Stimulated activated CD4-positive, alpha-beta T cell treated with anti-CD3 and anti-CD28 coated beads, Interleukin-1b, Interleukin-23, amount 100 ng/mL, for 1 hour (primary cell): ENCODE measurements at places on chromosomes 1 and 21.

DNA sequence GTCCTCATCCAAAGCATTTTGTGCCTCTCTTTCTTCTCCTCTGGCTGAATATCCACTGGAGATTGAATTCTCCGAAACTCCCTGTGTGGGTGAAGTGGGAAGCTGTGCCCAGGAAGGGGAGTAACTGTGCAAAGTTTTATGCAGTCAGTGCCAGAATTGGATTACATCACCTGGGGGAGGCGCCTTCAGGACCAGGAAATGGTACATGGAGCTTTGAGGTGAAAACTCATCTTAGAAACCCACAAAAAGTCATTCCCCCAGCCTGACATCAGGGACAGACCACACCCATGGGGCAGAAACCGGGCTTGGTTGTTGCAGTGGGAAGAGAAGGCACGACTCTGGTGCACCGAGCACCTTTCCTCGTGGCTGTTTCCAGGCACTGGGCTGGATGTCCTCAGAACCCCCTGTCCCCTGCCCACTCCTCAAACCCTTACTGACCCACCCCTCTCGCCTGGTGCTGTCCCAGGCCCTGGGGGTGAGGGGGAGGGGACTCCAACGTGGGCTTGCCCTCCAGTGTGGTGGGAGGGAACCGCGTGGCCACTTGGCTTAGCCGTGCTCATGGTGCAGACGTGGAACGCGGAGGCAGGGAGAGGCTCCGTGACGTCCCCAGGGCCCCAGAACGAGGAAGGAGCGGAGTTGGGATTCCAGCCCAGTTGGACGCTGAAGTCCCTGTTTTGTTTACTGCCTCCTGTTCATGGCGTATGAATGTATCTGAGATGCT is 15.7 kb downstream of the TFF3 start:
- no peak for DNase-seq

DNA sequence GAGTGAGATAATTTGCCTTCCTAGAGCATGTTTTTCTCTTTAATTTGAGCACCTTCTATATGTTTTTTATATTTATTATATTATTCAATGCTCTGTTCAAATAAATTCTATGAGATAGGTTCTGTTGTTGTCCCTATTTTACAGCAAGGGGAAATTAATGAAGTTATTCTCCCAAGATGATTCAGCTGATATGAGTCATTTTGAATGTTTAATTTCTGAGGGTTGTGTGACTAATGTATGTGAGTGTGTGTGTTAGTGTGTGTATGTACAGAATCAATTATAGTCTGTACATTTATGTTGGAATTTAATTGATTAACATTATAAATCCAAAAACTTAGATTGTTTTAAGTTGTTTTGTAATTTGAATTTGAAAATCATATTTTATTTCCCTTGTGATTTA is 1536.7 kb upstream of the B3GALT2 start:
- DNase-seq: no peak

DNA sequence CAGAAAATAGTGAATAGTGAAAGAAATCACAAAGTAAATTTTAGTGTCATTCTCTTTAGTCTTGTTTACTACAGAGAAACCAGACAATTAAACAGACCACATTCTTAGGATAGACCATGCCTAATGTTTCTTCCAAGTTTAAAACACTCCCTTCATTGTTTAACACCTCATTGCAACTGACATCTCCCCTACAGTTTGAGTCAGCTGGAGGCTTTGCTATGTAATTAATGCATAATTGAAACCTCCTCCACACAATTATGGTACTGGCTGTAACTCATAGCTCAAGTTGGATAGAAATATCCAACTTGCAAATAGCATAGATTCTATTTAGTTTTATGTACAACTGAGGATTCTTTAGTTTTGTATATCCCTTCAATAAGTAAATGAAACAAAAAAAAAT is 35.2 kb upstream of the B3GALT2 start:
- DNase-seq: no peak

GRCh38 chr1:20867062-20867461 is 80.0 kb upstream of the HP1BP3 start:
- DNase-seq: no peak

GRCh38 chr1:37795340-37796125 is 1.9 kb downstream of the MANEAL start:
- peak; percentile 26 for DNase-seq

GRCh38 chr1:169148472-169149252 is 42.2 kb downstream of the ATP1B1 start:
- DNase-seq: no peak

DNA sequence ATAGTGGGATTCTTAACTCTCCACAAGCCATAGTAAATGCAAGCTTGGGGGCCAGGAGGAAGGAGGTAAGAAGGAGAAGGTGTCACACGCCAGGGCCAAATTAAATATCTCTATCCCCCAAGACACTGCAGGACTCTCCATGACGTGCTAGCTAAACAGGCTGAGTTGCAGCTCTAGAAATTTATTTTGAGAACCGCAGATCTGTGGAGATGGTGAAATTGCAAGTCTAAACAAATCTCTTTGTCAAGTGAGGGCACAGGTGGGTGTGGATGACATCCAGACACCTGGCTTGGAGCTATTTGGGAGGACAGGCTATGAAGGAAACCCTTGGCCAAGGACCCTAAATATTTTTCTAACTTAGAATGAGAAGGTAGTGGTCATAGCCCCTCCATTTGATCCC is 39.5 kb upstream of the USP1 start:
- no peak for DNase-seq

DNA sequence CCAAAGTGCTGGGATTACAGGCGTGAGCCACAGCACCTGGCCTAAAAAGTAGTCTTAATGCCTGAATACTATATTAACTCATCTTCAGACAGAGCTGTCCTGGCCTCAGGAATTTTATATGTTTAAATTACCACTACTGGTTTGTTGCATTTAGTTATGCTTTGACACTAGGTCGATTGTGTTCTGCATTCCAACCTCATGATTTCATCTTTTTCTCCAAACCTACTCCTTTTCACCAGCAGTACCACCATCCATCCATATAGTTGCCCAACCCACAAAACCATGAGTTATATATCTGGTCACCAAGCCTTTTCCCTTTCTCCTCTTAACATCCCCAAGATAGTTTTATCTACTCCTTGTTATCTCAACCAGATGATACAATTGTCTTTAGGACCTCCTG is 22.6 kb downstream of the FMO5 start:
- DNase-seq: no peak

DNA sequence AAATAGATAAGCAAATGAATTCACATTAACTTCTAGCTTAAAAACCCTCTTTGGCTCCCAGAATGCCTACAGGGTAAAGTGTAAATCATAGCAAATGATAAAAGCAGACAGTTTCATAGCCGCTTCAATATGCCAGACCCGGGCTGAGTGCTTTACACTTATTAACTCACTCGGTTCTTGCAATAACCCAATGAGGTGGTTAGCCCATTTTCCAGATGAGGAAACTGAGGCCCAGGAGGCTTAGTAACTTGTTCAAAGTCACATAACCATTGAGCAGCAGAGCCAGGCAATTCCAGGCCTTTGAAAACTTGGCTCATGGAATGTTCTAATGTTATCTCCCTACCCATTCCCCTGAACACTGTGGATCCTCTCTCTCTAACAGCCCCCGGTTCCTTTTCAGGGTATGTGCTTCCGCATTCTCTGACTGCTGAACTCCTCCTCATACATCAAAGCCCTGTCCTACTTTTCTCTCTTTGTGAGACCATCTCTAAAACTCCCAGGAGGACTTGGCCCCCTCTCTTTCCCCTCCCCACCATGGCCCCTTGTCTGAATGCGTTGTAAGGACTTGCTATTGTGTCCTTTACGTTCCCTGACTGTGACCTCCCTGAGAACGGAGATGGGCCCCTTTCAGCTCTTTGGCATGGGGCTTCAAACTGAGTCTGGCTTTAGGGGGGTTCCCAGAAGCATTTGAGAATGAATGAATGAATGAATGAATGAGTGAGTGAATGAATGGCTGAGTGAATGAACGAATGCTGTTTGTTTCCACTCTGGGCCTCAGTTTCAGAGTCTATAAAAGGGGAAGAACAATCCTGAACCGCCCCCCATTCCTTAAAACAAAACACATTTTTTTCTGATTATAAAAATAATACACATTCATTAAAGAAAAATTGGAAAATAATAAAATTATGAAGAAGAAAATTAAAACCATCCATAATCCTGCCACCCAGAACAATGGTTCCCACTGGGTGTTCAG is 15.6 kb upstream of the RUNX3 start:
- DNase-seq: no peak

DNA sequence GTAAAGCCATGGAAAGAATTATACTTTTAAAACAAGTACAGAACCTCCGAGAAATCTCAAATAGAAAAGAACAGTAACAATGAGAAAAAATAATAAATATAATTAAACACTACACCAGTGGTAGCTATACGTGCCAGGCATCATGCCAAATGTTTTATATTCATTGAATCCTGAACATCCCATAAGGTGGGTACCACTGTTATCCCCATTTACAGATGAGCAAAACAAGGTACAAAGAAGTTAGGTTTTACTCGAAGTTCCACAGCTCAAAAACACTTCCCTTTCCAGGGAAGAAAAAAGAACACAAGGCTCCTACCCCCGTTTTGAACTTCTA is 33.4 kb downstream of the JAK1 start:
- DNase-seq: no peak

- no peak for DNase-seq
Measured at GRCh38 chr1:246048693-246049092, 458.4 kb downstream of the SMYD3 start.

DNA sequence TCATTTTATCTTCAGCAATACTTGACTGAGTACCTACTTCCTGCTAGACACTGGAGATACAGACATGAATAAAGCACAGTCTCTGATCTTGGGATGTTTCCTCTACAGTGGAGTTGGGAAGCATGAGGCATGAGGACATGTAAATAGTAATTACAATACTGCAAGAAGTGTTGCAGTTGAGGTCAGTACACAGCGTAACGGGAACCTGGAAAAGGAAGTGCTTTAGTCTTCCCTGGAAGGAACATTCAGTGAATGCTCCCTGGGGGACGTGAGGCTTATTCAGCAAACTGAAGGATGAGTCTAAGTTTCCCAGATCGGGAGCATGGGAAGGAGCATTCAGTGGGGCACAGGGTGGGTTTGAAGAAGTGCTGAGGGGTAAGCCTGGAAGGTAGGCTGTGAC is 112.4 kb downstream of the PIK3R3 start:
- no peak for DNase-seq

- DNase-seq: no peak
Measured at GRCh38 chr1:77415579-77415978, 133.8 kb downstream of the AK5 start.

DNA sequence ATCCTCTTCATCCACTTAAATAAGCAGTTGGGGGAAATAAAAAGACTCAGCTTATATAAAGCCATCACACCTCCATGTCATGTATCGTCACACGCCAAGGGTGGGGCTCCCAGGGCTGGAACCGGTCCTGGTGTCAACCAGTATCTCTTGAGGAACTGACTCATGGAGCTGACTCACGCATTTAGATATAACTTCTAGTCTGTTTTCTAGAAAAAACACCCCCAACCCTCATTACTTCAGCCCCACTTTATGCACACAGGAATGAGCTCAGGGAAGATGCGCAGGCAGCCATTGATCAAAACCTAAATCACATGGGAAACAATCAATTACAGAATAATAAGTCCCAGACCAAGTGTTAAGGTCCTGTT is 6.9 kb upstream of the IL22RA1 start:
- no peak for DNase-seq

DNA sequence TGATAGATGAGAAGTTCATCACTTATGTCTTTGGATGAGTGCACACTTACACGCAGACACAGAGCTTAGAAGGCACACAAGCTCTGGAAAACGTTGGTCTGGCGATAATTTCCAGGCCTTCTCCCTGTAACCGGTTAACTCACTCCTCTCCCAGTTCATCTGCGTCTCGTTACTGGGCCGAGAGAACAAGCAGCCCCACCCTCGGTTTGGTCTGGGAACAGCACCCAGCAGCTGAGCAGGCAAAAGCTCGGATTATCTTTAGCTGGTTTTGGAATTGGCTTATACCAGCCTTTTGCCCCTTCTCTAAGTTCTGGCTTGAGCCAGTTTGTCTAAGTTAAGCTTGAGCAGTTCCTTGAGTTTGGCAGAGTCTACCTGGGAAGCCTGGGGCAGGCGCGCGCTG is 27.3 kb upstream of the COL6A1 start:
- no peak for DNase-seq

DNA sequence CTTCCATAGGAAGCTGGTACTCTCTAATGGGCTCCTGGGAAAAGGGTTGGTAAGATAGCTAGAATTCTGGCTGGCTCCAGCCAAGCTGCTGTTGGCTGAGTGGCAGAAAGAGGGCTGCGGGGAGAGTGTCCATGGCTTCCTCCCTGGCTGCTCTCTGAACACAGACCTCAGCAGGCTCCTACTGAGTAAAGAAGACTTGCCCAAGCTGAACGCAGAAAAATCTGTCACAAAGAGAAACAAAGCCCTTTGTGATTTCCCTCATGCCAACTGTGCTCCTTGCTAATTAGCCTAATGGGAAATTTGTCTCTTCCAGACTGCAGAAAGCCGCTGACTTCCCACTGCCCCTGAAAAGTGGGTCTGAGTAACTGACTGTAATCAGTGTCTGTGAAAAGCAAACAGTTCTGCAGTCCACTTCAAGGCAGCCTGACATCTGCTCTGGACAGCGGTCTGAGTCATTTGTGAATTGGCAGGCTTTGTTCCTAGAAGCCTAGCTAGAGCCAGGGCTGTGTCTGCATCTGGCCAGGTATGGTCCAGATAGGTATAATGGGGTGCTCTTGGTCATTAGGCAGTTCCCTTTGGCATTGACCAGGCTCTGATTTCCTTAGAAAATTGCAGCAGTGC is 282.8 kb downstream of the ZNF648 start:
- DNase-seq: no peak

DNA sequence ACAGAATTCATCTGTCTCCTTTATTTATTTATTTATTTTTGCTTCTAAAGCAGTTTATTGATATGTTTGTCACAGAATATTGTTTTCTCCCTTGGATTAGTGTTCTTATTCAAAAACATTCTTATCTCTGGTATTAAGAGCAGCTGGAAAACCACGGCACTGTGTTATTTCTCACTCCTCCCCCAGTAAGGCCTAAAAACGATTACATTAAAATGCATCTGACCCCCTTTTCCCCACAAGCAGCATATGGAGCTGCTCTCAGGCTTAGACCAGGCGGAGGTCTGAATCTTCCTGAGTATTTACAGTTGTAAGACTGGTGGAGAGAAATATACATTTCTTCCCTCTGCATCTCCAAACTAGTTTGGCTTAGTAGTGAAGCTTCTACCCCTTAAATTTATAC is 86.8 kb downstream of the HLX start:
- DNase-seq: no peak

DNA sequence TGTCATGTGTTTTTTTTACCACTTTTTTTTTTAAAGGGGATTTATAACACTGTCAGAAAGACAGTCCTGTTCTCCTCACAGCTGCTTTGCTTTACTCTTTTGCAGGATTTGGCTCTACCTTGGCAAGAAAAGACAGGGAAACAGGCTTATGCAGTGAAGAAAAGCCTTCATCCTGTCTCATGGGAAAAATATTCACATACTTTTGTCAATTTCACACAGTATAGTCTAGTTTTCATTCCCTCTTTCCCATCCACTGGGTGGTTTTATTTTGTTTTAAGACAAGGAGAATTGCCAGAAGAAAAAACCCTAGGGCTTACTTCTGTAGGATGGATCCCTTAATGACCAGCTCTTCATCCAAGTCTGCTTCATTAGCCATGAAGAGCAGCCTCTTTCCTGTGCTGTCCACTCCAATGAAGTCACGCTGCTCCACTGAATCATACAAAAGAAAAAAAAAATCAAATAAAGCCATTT is 60.0 kb downstream of the EIF2B3 start:
- no peak for DNase-seq
